ENCODE measurements at places on chromosomes 7 and 10.

DNA sequence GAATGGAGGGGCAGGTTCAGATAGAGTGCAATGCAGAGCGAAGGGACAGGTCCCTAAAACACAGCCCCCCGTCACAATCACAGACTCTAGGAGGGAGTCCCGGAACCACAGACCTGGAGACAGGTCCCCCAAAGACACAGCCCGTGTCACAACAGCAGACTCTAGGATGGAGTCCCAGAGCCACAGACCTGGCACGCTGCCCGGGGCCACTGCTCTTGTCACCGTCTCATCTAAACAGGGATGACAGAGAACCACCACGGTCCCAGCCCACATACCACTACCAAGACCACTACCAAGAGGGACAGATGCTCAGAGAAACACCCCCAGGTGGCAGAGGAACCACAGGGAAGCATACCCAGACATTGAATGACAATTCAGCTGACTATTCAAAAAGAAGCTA lies 183.9 kb downstream of the TCERG1L start:
- DNase-seq, result no peak

GRCh38 chr10:6173203-6173602 lies 29.5 kb upstream of the PFKFB3 start:
- no peak for DNase-seq

DNA sequence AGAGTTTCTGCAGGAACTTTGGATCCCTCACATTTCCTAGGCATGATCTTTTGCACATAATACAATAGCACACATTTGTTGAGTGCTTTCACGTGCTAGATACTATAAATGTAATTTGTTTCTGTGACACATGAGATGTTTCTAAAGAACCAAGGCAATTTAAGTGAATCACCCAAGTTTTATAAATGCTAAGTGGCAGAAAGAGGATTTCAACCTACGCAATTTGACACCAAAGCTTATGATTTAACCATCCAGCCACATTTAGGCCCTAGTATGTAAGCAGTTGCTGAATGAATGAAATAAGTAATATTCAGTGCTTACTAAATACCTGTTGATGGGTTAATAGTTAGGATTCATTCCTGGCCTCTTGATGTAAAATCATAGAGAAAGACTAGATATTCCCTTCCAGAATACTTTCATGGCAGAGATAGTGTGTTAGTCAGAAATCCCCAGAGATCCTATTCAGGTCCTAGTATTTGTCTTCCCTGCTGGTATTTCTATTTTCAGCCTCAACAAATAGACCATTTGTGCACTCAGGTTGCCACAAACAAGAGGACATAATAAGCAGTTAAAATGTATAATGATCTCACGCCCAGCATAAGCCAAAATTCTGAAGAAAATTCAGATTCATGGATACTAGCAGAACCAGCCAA lies 572.6 kb downstream of the IPMK start:
- no peak for DNase-seq

- DNase-seq, result no peak
These were observed 101.5 kb downstream of the CCNY start for GRCh38 chr10:35437829-35438228.

DNA sequence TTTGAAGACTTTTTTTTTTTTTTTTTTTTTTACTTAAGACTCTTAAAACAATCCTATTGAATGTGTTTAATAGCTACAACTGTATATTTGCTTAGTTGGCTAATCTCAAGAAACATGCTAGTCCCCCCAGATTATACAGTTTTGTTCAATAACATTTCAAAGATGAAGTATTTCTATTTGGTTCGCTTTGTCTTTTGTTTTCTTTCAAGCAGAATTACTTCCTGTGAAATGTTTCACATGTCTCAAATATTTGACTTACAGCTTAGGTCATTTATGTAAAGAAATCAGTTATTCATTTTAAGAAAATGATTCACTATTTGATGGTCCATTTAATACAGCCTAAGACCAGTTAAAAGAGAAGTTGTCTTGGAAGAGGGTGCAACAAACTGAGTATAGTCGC lies 12.8 kb upstream of the LAMB1 start:
- no peak for DNase-seq

DNA sequence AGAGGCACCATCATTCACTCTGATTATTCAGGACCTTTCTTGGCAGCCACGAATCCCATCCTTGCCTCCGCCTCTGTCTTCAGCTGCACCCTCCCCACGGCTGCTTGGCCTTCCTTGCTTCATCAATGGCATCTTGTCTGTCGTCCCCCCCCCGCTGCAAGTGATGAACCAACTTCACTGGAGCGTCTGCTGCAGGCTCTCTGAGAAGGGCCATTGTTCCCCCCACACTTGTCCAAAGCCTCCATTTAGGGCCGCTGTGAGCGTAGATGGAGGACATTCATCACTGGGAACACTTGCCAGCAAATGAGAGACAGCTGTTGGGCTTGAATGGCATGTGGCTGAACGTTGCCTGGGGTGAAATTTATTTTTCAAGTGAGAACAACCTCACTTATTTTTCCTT lies 20.1 kb downstream of the AFAP1L2 start:
- DNase-seq, result no peak

DNA sequence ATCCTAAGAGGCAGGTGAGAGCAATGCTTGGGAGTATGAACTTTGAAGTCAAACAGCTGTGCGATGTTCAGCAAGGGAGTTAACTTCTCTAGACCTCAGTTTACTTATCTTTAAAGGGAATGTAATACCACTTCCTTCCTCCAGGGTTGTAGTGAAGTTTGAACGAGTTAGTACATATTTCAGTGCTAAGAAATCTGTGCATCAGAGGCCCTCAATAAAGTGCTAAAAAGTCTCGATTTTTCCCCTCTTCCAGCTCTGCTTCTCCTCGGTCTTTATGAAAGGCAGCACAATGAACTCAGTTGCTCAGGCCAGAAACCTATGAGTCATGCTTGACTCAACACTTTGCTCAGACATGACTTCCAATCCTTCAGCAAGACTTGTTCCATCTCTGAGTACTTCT lies 418.9 kb downstream of the MDFIC start:
- DNase-seq, result no peak

GRCh38 chr10:108673741-108674140 lies 1249.6 kb downstream of the XPNPEP1 start:
- DNase-seq, result no peak

GRCh38 chr10:3499120-3499519 lies 285.9 kb downstream of the KLF6 start:
- peak; percentile 89 for DNase-seq

DNA sequence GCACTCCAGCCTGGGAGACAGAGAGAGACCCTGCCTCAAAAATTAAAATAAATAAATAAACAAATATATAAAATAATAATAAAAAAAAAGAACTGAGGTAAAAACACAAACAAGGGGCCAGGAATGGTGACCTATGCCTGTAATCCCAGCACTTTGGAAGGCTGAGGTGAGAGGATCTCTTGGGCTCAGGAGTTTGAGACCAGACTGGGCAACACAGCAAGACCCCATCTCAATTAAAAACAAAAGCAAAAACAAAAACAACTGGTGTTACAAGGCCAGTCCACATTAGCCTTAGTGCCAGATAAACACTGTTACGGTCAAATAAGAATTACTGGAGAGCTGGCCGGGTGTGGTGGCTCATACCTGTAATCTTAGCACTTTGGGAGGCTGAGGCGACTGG lies 5.6 kb downstream of the POLR3A start:
- no peak for DNase-seq

GRCh38 chr10:45198486-45199204 lies 116.8 kb downstream of the OR13A1 start:
- no peak for DNase-seq

DNA sequence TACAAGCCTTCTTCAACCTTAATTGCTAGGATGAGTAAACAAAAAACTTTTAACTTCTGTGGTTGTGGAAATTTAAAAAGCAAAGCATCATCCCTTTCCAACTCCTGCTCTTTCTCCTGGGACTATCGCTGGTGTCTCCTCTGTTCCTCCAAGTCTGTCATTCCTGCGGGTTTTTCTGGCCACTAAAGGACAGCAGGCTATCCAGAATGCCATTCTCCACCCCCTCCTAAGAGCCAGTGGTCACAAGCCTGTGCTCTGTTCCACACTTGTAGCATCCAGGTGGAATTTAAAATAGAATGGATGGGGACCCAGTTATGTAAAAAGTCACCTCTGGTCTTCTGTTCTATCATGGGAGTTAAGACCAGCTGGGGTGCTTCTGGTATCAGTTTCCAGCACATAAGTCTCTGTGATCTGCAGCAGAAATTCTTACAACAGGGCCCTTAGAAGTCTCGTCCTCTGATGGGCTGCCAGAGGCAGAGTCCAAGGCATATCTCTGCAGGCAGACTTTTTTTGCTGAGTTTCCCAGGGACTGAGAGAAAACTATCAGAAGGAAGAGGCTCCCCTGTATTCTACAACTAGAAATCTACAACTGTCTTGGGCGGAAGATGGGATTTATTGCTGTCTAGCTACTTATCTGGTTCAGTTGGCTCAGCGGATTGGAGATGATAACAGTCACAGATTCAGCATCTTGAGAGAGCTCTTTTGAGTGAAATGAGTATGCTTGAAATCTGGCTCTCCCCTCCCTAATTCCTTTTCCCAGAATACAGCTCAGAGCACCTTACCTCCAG lies 5.1 kb upstream of the WNT16 start:
- DNase-seq, result no peak

DNA sequence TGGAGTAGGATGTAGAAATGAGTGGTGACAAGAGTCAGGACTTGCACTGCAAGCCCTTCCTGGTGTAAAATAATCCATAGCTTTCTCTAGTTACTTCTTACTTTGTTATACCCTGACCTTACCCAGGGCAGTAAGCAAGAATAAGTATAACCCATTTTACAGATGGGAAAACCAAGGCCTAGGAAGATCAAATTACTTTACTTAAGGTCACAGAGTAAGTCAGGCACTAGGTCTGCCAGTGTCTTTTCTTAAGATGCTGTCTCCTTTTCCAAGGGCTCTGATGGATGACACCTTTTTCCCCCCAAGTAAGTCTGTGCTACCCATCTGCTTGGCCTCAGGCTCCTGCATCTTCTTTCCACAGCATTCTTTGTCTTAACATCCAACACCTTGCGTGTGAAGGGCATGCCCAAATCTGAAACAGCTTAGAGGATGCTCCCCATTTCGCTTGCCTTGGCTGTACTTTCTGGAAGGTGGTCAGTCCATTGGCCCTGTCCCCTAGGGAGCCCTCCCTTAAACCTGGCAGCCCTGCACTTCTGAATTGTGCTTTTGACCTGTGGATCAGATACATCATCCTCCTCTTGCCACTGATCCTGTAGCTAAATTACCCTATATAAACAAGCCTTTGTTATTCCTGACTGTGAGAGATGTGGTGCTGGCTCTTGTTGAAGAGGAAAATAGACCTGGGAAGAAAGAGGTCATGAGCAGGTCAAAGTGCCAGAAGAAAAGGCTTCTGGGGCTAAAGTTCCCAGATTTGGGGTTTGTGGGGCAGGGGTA lies 168.6 kb downstream of the LRMDA start:
- no peak for DNase-seq

- DNase-seq, result no peak
These were observed 38.9 kb upstream of the XPNPEP1 start for GRCh38 chr10:109962247-109962646.

DNA sequence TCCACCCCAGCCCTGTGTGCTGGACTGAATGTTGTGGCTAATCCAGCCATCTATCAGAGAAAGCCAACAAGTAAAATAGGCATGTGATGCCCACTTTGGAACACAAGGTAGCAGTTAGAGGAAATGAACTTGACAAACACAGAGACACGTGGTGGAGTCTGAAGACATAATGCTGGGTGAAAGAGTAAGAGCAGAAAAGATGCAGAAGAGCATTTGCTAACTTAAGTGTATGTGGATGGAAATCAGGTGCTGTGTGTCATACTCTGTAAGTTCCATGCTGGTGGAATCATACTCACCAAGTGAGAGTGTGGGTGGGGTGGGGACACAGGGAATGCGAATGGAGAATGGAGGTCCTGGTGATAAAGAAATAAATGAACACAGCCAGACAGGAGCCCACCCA lies 22.8 kb downstream of the WDFY4 start:
- DNase-seq, result no peak

- no peak for DNase-seq
These were observed 51.2 kb downstream of the ARL4A start for GRCh38 chr7:12738665-12739064.

- no peak for DNase-seq
These were observed 54.3 kb downstream of the DPYSL4 start for GRCh38 chr10:132241086-132241485.

DNA sequence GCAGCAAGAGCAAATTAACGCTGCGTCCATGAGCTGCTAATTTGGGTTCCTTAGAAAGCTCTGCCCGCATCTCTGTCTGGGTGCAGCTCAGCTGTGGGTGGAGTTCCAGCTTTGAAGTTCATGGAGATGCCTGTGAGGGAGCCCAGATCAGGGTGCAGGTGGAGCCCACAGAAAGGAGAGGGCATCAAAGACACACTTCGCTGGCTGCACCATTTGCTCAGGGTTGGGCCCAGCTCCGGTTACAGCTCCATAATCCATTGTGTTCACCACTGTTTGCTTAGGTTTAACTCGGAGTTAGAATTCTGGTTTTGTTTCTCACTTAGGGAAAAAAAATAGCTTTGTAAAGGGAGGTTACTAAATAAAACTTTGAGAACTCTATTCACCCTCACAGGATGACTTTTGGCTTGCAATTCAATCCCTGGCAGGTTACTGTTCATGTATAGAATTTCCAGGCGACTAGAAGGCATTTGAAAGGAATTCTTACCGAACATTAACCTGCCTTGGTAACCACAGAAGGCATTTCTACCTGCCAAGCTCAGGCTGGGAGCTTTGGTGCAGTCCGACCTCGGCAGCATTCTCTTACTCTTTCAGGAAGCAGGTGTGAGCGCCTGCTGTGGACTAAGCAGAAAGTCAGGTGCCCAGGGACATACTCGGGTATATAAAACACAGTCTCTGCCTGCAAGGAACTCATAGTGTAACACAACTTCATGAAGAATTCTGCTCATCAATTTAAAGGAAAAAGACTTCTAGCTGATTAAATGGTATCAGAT lies 179.5 kb upstream of the RNF32 start:
- no peak for DNase-seq

DNA sequence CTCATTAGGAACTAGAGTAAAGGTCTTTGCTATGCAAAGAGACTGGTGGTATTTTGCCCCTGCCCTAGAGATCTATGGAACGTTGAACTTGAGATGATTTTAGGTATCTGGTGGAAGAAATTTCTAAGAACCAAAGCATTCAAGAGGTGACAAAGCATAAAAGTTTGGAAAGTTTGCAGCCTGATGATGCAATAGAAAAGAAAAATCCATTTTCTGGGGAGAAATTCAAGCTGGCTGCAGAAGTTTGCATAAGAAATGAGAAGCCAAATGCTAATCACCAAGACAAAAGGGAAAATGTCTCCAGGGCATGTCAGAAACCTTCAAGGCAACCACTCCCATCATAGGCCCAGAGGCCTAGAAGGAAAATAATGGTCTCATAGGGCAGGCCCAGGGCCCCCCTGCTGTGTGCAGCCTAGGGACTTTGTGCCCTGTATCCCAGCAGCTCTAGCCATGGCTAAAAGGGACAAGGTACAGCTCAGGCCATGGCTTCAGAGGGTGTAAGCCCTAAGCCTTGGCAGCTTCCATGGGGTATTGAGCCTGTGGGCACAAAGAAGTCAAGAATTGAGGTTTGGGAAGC lies 16.5 kb downstream of the TFPI2 start:
- DNase-seq, result no peak

GRCh38 chr10:111247781-111248389 lies 171.1 kb downstream of the ADRA2A start:
- peak; percentile 98 for DNase-seq

GRCh38 chr7:2484868-2485267 lies 8.7 kb upstream of the GRIFIN start:
- DNase-seq, result no peak
